ENCODE measurements at places on chromosomes 2 and 18.

GRCh38 chr2:238915196-238915595 is 67.3 kb downstream of the TWIST2 start:
- DNase-seq = no peak
- no peak overlapping the region for H3K4me3 ChIP-seq
- H3K36me3 ChIP-seq = no peaks in the 10 kb centered on the region
- no peak overlapping the region for H3K27ac ChIP-seq

DNA sequence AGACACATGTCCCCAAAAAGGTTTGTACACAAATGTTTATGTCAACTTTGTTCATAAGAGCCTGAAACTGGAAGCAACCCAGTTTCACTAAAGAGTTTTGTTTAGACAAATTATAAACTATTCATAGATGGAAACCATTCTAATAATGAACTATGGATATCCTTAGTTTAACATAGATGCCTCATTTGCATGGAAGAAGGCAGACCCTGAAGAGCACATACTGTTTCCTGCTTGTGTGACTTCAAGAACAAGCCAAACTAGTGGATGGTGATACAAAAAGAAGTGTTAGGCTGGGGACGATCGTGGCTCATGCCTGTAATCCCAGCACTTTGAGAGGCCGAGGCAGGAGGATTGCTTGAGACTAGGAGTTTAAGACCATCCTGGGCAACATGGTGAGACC is 48.1 kb downstream of the ACOXL start:
- peaks cover 31% of the 10 kb centered on the region for H3K27me3 ChIP-seq
- no peak overlapping the region for H3K27ac ChIP-seq
- no peak for DNase-seq

GRCh38 chr2:157830696-157831570 is 45.2 kb downstream of the ACVR1 start:
- no peak overlapping the region for H3K4me3 ChIP-seq
- no peak overlapping the region for H3K27ac ChIP-seq
- no peak for DNase-seq
- peaks cover 30% of the 10 kb centered on the region for H3K4me1 ChIP-seq
- no peaks in the 10 kb centered on the region for H3K27me3 ChIP-seq

GRCh38 chr2:205913668-205914067 is 172.3 kb downstream of the INO80D start:
- H3K36me3 ChIP-seq = no peaks in the 10 kb centered on the region
- peaks cover 10% of the 10 kb centered on the region for H3K27me3 ChIP-seq
- no peak for DNase-seq
- H3K27ac ChIP-seq = no peak overlapping the region

Data from activated CD4-positive, alpha-beta memory T cell treated with anti-CD3 and anti-CD28 coated beads for 36 hours (primary cell).